Effector memory CD4-positive, alpha-beta T cell (primary cell): ENCODE measurements at places on chromosomes 3 and 15.
A peak's percentile ranks its signal among the peaks of the same experiment; 100 is the strongest.

DNA sequence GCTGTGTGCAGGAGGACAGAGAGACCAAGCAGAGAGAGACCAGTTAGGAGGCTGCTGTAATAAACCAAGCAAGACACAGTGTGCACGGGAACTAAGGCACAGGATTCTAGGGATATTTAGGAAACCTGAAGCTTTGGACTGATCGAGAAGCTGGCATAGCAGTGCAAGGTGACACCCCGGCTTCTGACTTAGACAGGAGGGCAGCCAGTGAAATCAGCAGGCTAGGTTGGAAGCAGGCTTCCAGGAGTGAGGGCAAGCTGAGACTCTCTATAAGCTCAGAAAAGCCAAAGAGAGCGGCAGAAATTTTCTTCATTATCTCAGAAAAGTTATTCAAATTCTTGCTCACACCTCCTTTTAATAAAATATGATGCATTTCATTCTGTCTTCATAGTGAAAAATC is 104.6 kb downstream of the LIPC start:
- no peak for DNase-seq

DNA sequence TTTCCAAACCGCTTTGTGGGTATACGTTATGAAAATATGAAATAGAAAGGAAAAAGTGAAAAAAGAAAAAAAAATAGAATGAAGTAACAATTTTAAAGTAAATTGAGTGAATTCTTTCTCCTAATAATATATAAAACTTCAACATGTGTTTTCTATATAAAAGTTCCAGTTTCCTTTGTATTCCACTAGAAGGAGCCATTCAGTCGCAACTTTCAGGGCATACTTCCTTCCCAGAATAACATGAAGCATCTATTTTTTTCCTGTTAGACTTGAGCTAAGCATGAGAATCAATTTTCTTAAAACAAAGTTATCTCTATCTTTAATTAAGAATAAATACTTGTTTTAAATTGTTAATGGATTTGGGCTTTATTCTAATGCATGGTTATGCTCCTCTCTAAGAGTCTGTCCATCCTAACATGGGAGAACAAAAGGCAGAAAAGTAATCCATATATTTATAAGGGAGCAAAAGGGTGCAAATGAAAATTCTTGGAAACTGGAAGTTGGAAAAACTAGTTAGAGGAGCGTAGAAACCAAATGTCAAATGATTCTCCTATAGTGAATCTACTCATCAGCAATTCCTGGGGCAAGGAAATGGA is 16.0 kb upstream of the VGLL3 start:
- no peak for DNase-seq

- DNase-seq: no peak
Observed at GRCh38 chr3:144351011-144351410, 379.4 kb downstream of the DIPK2A start.

GRCh38 chr3:107910713-107911259 is 180.0 kb downstream of the CD47 start:
- no peak for DNase-seq

DNA sequence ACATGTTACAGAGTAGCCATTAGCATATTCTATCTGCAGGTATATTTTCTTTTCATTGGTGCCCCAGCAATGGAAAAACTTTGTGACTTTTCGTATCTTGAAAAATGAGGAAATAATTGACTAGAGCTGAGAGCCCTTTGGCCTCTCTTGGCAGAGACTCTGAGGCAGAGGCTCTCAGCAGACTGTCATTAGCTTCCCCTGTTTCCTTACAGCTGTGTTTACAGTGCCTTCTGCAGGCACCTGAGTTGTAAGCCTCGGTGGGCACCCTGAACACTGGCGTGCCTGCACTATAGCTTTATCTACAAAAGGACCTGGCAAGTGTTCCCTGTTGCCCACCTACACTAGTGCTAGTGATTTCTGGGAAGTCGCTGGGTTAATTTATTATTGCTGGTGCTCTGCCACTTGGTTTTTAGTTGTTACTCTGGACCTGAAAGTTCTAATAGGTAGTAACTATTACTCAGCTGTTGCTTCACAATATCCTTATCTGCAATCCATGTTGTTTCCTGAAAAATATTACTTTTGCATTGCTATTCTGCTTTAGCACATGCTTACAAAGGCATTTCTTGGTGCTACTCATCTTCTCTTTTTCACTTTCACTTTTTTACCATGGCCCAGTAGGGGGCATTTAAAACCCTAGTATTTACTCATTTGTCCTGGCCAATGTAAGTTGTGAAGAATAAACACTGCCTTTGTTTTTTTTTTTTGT is 7.8 kb upstream of the GPR171 start:
- DNase-seq: no peak

- DNase-seq: no peak
Observed at GRCh38 chr15:33358306-33358705, 47.5 kb downstream of the RYR3 start.

GRCh38 chr3:42581400-42581708 is 413 bp downstream of the SEC22C start:
- DNase-seq: no peak

DNA sequence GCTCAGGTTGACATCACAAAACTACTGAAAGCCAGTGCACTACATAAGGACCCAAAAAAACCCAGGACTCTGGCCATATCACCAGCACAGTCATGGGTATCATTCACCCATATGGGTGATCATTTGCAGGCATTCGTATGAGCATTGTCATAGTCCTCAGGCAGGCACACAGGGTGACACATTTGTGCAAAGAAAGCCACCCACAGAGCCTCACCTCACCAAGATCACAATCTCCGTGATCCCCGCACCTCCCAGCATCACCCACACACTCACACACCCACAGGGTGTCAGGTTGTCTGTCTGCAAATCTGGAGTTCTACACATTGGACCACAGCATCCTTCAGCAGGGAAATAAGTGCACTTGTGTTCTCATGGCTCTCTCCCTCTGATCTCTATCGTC is 166.0 kb upstream of the LPP start:
- DNase-seq: peak; percentile 52

DNA sequence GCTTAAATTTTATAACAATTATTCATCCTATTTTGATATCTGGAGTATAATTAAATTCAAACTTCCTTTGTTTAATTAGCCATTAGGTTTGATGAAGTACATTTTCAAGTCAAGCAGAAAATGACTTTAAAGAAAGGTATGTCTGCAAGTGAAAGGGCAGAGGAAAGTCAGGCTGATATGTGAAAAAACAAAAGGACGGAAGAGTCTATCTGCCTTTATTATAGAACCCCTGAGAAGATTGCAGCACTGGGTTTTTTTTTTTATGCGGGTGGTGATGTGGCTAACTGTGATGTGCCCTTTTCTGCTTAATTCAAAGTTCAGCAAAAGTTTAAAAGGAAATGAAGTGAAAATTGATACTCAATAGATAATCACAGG is 83.2 kb downstream of the COL8A1 start:
- DNase-seq: no peak

DNA sequence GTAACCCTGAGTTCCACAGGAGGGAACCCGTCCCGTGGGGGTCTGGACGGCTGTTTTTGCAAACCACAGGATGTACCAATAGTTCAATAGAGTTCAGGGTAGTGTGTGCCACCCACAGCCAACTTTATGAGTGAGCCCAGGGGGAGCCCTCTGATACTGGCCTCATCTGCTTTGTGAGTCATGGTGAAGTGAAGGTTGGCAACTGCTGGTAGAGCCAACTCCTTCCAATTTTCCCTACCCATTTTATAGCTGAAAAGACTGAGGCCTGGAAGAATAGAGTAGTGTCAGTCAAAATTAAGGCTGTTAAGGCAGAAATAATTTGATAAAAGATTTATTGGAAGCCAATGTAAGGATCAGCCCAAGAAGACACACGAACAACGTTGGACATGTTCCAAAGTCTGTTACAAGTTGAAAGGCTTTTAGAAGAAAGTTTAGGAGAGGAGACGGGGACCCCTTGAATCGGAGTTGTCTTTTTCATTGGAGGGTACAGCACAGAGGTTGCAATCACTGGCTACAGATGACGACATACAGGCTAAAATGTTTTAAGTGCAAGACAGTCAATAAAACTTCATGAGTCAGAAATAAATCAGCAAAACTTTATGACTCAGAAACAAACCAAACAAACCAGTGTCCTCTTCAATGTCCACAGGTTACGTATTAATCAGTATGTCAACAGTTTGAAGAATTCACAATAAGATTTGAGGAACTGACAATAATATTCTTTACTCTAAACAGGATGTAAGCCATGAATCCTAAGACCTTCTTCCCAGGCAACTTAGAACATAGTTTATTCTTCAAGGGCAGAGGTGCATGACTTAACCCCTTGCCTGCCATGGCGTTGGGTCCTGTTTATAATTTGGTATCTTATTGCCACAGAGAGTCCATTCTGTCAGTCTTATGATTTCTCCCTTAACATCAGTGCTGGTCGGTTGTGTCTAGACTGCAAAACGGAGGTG is 62.9 kb upstream of the NR2E3 start:
- no peak for DNase-seq

DNA sequence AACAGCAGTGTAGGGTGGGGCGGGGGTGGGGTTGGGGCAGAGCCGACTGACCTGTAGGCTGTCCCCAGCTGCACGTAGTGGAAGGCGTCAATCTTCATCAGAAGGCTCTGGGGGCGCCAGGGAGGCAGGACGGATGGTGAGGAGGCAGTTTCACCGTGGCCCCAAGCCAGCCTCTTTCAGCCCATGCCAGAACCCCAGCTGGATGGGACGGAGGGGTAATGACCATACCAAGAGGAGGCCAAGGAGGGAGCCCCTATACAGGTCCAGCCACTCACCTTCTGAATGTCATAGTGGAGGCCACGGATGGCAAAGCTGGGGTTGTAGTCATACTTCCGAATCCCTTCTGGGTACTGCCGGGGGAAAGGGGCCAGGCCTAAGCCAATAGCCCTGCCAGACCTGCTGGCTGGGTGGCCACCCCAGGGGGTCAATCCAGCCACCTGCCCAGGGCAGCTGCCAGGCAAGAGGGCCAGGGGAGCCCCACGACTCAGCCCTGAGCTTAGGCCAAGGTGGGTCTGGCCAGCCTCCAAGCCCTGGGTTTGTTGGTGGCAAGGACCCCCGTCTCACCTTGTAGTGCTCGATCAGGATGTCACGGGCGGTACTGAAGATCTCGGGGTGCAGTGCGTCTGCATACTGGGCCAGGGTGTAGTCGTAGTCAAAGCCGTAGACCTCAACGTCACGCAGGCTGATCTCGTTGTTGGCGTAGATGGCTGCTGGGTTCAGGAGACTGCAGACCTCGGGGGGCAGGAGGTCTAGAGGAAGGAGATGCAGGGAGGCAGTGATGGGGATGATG is 4.9 kb downstream of the NT5DC2 start:
- DNase-seq: no peak

DNA sequence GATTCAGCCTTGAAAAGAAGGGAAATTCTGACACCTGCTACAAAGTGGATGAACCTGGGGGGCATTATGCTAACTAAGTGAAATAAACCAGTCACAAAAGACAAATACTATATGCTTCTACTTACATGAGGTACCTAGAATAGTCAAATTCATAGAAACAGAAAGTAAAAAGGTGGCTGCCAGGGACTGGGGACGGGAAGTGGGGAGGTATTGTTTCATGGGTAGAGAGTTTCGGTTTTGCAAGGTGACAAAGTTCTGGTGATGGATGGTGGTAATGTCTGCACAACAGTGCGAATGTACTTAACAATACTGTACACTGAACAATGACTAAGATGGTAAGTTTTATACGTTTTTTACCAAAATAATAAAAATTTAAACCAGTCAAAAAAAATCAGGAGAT is 4.8 kb downstream of the IDH2 start:
- DNase-seq: peak; percentile 46

DNA sequence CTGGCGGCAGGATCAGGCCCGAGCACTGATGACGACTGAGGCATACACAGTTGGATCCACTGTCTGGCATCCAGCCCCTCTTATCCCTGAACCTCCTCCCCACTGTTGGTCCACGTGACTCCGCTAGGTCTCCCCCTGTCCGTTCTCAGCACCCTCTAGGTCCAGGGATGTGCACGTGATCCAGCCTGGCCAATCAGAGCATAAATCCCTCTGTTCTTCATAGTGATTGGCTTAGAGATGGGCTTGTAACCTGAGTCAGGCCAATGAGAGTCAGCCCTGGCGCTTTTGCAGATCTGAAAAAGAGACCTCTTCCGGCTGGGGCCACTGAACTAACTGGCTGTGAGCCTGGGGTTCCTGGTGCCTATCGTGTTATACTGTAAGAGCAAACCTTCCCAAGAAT is 20.5 kb upstream of the IQSEC1 start:
- DNase-seq: no peak

GRCh38 chr15:71822890-71823630 is 12.7 kb downstream of the NR2E3 start:
- DNase-seq: no peak

DNA sequence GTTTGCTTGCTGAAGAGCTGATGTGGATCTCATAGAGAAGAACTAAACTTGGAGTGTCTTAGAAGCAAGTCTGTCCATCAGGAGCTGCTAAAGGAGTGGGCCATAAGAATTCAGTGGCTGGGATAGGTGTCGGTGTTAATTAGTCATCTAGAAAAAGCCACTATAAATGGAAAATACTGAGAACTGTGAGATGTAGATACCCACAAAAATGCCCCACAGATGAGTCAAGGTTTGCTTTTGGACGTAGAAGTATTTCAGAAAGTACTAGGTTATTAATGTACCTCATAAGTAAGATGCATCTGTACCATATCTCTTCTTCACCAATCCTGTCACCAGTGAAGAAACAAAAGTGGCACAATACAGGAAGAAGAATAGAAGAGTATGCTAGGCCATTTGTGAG is 530.9 kb upstream of the TGFBR2 start:
- no peak for DNase-seq

GRCh38 chr15:76512971-76513370 is 176.4 kb downstream of the ISL2 start:
- DNase-seq: no peak

- DNase-seq: no peak
Observed at GRCh38 chr15:63338170-63338569, 43.5 kb downstream of the CA12 start.

- DNase-seq: no peak
Observed at GRCh38 chr3:55487381-55488241, 505 bp upstream of the WNT5A start.

DNA sequence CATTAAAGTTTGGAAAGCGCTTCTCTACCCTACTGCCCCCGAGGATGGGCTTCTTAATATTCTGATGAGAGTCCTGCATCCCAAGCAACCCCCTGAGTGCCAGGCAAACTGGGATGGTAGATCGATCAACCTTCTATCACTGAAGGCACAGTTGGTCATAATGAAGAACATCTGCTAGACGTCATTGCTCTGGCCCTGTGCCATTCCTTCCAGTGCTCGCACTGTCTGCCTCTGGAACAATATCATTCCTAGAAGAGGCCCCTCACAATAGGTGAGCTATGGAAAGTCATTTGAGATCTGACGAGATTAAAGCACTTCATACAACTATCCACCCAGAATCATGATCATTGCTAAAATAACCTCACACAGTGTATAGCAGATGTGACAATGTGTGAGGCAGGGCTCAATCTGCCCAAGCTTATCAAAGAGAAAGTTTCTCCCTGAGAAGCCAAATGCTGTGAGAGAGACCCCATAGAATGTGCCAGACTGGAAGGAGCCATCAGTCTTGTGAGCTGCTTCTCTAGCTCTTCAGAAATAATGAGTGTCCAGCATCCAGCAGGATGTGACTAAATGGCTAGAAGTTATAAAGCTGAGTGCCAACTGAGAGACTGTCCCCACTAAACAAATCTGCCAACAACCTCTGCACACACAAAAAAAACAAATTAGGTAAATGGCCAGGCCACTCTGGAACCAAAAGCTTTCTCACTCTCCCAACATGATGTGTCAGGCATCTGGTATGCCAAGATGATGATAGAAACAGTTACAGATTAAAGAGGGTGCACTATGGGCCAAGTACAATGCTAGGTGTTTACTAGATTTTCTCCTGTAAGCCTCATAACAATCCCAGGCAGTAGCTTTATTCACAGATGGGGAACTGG is 165.5 kb downstream of the NECTIN3 start:
- no peak for DNase-seq

GRCh38 chr15:31202953-31203352 is 101.4 kb upstream of the TRPM1 start:
- DNase-seq: no peak
